H1 (cell line): ENCODE measurements at places on chromosomes 7 and 10. TPM values are rescaled to one million over a fixed set of nuclear protein-coding genes. Genes with fewer than 3 reads are reported as not detected.

GRCh38 chr10:52635651-52636050 is 136.9 kb downstream of the MBL2 start:
- no peak for DNase-seq

The TRIM24 gene
- 50.4 and 67.6 TPM in 2 replicates for polyA plus RNA-seq

GRCh38 chr10:87844837-87845623 is 18.3 kb downstream of the KLLN start:
- no peak for DNase-seq

The GSAP gene
- polyA plus RNA-seq = 1.7 and 2.1 TPM in 2 replicates

The TCAF2 gene
- polyA plus RNA-seq = 0.06 and 0.08 TPM in 2 replicates

GRCh38 chr10:104680467-104681401 is 39.6 kb downstream of the SORCS3 start:
- DNase-seq = no peak

DNA sequence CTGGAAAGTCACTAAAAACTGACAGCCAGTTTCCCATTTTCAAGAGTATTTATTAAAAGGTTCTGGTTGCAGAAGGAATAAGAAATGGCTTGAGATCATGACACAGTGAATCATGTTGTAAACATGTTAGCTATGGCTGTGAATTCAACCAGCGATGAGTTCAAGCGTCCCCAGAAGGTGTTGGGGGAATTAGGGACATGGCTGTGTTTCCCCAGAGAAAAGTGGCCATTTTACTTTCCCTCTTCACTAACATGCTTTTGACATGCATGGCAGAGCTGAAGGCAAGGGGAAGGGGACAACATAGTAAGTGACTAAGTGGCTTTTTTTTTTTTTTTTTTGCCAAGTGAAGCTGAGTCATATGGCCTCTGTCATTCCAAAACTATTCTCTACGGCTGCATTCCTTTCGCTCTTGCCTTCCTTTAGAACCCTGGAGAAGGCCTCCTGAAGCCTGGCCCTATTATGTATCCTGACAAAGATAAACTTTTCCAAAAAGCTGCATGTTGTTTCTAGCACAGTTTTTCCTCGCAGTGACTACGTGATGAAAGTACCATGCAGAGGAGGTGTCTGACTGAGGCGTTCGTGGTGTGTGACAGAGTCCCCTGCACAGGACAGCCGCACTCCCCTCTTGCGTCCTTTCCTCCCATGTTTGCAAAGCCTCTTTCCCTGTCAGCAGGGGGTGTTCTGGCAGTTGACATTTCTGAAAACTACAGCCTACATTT is 46.9 kb downstream of the EGFR start:
- no peak for DNase-seq

DNA sequence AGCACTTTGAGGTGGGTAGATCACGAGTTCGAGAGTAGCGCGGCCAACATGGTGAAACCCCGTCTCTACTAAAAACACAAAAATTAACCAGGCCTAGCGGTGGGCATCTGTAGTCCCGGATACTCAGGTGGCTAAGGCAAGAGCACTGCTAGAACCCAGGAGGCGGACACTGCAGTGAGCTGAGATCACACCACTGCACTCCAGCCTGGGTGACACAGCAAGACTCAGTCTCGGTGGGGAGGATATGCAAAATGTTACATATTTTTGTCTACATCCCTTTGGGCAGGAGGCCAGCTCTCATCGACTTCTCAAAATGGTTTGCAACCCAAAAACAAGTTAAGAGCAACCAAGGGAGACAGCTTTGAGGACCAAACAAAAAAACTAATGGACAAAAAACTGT is 8.2 kb downstream of the ATE1 start:
- no peak for DNase-seq
